ENCODE measurements at places on chromosomes 3 and 15.

DNA sequence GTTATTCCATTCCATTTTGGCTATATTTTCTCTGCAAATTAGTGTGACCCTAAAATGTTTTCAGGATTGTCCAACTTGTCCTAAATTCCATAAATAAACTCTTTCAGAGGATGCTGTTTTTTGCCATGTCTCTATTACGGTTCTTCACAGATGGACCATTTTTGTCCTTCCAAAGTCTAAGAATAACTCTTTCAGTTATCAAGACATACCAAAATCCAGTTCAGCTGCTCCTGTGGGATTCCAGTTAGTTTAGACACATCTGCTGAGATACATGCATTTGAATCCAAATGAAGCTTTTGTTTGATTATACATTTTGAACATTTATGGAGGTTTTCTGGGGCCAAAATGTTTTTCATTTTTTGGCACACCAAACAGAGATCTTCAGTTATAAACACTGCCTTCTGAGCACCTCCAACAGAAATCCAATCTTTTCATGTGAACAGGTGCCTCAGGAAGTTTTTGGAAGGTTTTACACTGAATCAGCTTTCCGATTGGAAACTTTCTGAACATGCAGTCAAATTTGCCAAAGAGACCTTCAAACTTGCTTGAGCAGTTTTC is 80.7 kb downstream of the TIGIT start:
- no peak for DNase-seq

DNA sequence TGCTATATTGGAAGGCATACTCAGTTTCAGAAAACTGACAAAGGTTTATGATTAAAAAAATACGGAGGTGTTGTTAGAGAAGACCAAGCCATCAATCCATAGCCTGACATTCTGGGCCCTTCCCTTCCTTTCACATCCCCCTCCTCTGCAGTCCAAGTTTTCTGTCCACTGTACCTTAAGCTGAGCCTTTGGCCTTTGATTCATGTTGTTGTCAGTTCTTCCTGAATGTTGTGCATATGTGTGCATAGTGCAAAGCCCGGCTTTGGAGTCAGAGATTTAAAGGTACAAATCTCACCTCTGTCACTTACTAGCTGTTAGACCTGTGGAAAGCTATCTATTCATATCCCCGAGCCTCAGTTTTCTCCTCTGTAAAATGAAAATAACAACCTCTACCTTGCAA is 104.9 kb upstream of the AGBL1 start:
- no peak for DNase-seq

- DNase-seq, result no peak
Observed at GRCh38 chr3:172009803-172010202, 29.6 kb upstream of the FNDC3B start.

DNA sequence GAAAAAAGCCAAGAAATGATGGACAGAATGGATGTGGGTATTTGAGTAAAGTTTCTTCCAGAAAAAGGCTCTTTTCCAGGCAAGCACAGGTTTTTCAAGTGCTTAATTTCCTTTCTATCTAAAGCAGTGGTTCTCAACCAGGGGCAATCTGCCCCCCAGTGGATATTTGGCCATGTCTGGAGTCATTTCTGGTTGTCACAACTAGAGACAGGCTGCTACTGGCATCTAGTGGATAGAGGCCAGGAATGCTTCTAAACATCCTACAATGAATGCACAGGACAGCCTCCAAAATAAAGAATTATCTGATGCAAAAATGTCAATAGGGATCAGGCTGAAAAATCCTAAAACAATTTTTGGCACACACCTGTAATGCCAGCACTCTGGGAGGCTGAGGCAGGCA is 23.9 kb downstream of the SEC22C start:
- DNase-seq, result no peak

DNA sequence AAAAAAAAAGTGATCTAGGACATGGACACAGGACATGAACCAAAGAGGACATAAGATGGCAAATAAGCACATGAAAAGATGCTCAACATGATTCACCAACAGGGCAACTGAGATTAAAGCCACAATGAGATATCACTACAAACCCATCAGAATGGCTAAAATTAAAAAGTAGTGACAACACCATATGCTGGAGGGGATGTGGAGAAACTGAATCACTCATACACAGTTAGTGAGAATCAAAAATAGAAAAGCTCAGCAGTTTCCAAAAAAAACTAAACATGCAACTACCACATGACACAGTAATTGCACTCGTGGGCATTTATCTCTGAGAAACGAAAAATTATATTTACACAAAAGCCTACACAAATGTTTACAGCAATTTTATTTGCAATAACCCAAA is 27.9 kb upstream of the ACKR4 start:
- no peak for DNase-seq

DNA sequence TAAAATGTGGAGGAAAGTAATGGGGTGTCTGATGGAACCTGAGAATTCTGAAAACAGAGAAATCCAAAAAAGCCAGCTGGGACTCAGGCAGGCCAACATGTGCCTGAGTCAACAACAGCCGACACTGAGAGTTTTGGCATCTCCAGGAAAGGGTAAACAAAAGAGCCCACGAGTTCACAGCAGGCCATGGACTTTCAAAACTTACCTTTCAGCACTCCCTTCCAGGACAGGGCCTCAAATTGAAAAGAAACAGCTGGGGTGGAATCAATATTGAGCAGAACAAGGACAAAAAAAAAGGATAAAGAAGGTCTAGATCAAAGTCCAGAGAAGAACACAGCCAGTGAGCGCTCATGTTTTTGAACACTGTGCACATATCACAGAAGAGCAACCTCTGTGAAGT is 735.4 kb upstream of the GRM7 start:
- no peak for DNase-seq

GRCh38 chr3:46888705-46889104 is 11.2 kb downstream of the PTH1R start:
- no peak for DNase-seq
